ENCODE measurements at places on chromosomes 6 and 20.

DNA sequence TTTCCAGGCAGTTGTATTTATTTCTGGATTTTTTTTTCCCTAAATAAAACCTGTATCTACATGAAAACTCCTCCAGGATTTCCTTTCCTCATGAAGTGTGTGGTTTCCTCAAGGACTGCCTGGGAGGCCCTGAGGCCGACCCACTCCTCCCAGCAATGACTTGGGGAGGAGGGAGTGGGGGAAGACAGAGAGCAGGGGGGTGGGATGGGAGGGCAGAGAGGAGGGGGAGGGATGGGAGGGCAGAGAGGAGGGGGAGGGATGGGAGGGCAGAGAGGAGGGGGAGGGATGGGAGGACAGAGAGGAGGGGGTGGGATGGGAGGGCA is 161.8 kb upstream of the AGPAT4 start:
- no peak for DNase-seq

- DNase-seq, result peak; percentile 72
These were observed 996 bp upstream of the PRDM1 start for GRCh38 chr6:106084989-106085691.

GRCh38 chr6:164911151-164911550 is 398.3 kb downstream of the C6orf118 start:
- DNase-seq, result no peak

- DNase-seq, result no peak
These were observed 91.0 kb upstream of the MCHR2 start for GRCh38 chr6:100084991-100085364.

GRCh38 chr6:75824160-75824559 is 75.1 kb downstream of the MYO6 start:
- no peak for DNase-seq

DNA sequence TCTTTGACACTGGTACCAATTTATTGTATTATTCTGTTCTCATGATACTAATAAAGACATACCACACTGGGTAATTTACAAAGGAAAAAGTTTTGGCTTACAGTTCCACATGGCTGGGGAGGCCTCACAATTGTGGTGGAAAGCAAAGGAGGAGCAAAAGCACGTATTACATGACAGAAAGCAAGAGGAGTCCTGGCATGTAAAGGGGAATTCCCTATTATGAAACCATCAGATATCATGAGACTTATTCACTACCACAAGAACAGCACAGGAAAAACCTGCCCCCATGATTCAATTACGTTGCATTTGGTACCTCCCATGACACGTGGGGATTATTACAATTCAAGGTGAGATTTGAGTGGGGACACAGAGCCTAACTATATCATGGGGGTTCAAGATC is 43.4 kb downstream of the SLC22A2 start:
- DNase-seq, result no peak

DNA sequence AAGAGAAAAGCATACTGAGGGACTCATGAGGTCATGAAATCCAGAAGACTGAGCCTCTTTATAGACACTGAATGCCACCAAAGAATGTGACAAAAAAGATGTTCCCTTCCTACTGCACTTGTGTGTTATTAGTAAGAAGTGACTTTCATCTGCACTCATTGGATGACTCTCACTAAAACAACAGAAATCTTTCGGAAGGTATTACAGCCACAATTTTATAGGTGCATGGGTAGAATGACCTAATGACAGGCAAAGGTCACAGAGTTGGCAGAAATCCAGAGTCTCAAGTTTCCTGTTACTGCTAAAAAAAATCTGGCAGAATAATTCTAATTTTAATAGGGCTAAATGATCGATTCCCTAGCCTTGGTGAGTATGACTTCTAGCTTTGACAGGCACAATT is 13.3 kb downstream of the PKHD1 start:
- DNase-seq, result no peak

- no peak for DNase-seq
These were observed 18.0 kb downstream of the PEX7 start for GRCh38 chr6:136840276-136841001.

- no peak for DNase-seq
These were observed 28.5 kb upstream of the HLA-DRB5 start for GRCh38 chr6:32558426-32559057.

DNA sequence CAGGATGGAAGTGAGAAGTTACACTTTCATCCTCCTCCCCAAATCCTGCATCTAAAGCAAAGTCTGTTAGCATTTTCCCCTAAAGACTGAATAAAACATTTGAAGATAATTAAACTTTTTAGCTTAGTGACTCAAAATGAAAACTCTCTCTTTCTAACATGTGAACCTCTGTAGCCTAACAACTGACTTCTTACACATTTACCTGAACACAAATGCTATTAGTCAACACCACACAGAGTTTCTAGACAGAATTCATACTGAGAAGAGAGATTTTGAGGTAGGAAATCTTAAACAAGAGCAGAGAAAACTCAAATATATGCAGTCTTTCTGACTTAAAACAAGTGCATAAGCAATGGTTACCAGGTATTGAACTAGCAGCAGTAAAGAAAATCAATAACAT is 149.9 kb upstream of the SMLR1 start:
- no peak for DNase-seq

DNA sequence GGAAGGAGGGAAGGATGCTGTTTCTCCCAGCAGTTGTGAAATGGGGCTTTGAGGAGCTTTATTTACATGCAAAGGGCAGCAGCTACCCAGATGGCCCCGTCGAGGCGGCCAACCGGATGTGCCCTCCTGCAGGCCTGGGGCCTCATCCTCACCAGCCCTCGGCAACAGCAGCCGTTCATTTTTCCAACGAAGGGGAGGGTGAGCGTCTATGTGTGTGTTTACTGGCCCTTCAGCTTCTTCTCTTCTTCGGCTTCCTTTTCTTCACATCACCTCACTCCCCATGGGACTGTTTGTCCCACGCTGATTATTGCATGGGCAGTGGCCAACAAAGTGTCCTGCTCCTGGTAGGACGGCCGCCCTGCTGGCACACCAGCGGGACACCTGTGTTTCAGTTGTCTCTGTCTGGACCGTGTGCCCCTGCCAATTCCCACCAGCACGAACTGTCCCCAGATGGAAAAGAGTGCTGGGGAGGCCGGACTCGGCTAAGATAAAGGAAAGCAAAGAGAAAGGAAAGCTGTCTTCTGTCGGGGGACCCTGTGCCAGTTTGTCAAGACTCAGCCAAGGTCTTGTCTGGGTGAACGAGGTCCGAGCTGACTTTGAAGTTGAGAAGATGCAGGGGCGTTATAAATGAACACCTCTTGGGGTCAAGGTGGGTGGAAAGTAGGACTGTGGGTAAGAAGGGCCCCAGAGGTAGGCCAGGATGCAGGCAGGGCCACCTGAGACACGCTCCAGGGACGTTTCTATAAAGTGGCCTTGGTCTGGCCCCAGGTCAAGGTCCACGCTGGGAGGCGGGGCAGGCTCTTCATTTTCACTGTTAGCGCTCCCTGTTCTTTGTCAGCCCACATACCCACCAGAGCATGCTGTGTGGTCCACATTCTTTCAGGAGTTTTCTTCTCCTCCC is 57.0 kb downstream of the FAM50B start:
- peak; percentile 85 for DNase-seq

- DNase-seq, result no peak
These were observed 7.9 kb upstream of the COL12A1 start for GRCh38 chr6:75213732-75214131.

- DNase-seq, result no peak
These were observed 96.5 kb upstream of the CITED2 start for GRCh38 chr6:139470997-139471396.

DNA sequence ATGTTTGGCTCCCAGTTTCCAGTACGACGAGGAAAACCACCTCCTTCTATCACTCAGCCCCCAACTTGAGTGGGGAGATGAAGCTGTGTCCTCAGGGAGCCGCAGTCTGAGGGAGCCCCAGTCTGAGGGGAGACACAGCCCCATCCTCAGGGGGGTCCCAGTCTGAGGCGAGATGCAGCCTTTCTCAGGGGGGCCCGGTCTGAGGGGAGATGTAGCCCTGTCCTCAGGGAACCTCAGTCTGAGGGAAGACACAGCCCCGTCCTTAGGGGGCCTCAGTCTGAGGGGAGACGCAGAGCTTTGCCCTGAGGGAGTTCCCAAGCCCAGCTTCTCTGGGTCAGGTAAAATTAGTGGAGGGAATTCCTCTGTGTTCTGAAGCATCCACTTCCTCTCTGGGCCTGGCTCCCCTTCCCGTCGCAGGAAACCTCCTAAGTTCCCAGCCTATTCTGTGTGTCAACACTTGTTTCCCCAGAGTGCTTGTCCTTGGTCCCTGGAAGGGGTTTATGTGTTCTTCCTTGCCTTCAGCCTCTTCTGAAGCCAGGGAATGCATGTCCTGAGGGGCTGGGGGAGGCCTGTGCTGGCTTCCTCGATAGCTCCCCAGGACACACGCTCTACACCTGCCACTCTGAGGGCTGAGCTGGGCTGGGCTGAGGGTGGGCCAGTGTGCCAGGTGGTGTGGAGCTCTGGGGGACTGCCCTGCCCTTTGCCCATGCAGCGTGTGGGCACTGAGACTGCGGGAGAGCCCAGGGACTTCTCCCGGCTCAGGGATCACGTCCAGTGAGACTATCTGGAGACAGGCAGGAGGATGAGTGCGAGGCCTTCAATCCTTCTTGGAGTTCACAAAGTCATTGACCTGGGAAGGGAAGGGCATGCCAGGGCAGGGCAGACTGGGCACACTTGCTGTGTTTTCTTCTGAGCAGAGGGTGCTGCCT is 55.4 kb downstream of the VEGFA start:
- DNase-seq, result no peak

- DNase-seq, result no peak
These were observed 30.9 kb upstream of the RAB23 start for GRCh38 chr6:57252975-57253374.

- DNase-seq, result no peak
These were observed 36.8 kb upstream of the KLHL31 start for GRCh38 chr6:53702316-53702715.

- no peak for DNase-seq
These were observed 78.6 kb downstream of the FAXC start for GRCh38 chr6:99270826-99271225.

GRCh38 chr6:70547313-70547712 is 19.4 kb upstream of the SDHAF4 start:
- DNase-seq, result no peak

- no peak for DNase-seq
These were observed 24.0 kb upstream of the NPBWR2 start for GRCh38 chr20:64131406-64131805.

GRCh38 chr6:3013486-3013885 is 13.8 kb downstream of the NQO2 start:
- peak; percentile 84 for DNase-seq

DNA sequence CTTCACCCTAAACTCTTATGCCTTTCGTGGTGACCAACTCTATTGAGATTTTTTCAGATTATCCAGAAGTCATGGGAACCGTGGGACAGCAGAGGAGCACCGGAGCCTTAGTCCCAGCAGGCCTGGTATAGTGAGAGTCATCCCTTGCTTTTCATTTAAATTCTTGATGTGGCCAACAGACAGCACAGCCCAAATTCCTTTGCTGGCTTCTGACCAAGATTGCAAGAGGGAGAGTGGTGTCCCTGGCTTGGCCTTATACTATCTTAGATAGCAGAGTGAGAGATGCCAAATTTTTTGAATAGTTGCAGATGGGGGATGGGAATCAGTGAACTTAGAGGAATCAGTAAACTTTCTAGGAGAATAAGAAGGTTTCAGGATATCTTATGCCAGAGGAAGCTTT is 7.8 kb downstream of the STX11 start:
- DNase-seq, result peak; percentile 91

DNA sequence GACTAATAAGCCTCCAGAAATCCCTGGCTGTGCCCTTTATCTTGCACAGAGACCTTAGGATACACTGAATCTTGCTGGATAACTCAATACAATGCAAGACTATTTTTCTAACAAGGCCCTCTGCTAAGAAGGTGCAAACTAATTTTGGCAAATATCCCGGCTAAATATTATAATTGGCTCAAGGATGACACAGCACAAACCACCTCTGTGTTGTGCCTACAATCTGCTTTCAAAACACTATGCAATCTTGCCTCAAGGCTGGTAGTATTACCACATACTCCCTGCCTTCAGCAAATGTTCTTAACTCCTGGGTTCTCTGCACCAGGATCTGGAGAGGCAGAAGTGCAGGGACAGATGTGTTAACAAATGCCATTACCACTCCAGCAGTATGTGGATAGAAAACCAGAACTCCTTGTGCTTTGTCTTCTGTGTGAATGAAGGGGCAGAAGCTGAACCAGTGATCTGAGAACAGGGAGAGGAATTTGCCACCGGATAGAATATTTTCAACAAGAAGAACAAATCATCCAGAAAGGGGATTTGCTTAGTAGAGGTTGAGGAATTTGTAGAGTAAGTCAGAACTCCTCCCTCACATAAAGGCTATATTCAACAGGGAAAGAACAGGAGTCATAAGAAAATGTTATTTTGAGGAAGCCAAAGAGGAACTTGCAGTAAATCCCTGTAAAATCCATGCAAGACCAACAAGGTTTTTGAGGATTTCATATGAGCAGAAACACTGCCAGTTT is 74.1 kb upstream of the SLC4A11 start:
- peak; percentile 61 for DNase-seq

- no peak for DNase-seq
These were observed 185.3 kb downstream of the OGFRL1 start for GRCh38 chr6:71473926-71474325.

- no peak for DNase-seq
These were observed 34.0 kb upstream of the INSM1 start for GRCh38 chr20:20333866-20334265.

DNA sequence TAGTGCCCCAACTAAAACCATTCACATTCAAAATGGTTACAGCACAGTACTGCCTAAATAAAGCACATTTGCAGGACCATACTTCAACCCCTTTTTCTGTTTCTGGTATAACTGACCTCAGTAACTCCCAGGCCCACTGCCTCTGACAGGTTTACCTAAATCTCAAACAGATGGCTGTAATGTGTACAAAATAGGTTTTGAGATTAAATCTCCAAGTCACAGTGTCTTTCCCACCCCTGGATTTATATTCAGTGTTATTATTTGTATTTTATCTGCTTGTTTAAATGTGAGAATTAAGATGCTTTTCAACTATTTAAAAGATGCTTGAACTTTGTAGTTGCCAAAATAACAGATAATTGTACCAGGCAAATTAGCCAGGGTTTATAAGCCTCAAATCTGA is 4.7 kb upstream of the KIF6 start:
- no peak for DNase-seq

GRCh38 chr6:3131695-3132094 is 13.2 kb downstream of the BPHL start:
- DNase-seq, result no peak

GRCh38 chr6:79048611-79049010 is 29.4 kb downstream of the PHIP start:
- no peak for DNase-seq

- DNase-seq, result peak; percentile 59
These were observed 197.1 kb downstream of the KHDC1L start for GRCh38 chr6:73028124-73028766.

- no peak for DNase-seq
These were observed 39.6 kb upstream of the POU5F1 start for GRCh38 chr6:31210123-31210522.
